Urinary bladder (tissue), 4 donors: ENCODE measurements at places on chromosomes 12 and 14.
A peak's percentile ranks its signal among the peaks of the same experiment; 100 is the strongest.

DNA sequence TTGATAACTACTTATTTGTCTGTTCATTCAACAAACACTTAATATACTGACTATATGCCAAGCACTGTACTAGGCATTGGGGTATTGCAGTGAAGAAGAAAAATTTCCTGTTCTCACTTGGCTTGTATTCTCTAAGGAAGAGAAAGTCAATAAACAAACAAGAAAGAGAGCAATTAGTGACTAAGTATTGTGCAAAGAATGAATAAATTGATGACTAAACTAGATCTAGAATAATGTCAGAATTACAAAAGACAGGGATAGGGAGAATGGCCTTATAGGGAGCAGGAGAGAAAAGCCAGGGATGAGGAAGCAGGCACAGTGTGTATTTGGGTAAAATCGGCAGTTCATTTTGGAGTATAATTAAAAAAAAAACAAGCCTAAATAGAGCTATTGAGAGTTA lies 4.2 kb upstream of the LIN7A start:
- DNase-seq = no peak

DNA sequence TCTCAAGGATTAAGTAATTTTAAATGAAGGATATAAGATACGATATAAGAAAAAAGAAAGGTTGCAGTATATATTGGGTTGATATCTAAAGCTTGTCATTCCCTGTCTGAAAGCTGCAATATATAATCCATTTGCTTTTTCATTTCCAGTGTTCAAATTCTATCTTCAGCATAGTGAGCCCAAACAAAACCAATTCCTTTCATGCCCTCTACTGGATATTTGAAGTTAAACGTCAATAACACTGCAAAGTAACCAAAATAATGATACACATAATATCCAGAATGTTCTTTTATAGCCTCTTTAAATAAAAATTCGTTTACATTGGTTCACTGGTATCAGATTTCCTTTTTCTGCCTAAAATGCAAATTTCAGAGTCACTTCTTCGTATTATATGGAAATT lies 64.5 kb upstream of the DAAM1 start:
- no peak for DNase-seq

GRCh38 chr14:98345161-98345560 lies 926.8 kb downstream of the BCL11B start:
- DNase-seq = no peak

GRCh38 chr12:62434494-62435302 lies 31.9 kb upstream of the MON2 start:
- no peak for DNase-seq

DNA sequence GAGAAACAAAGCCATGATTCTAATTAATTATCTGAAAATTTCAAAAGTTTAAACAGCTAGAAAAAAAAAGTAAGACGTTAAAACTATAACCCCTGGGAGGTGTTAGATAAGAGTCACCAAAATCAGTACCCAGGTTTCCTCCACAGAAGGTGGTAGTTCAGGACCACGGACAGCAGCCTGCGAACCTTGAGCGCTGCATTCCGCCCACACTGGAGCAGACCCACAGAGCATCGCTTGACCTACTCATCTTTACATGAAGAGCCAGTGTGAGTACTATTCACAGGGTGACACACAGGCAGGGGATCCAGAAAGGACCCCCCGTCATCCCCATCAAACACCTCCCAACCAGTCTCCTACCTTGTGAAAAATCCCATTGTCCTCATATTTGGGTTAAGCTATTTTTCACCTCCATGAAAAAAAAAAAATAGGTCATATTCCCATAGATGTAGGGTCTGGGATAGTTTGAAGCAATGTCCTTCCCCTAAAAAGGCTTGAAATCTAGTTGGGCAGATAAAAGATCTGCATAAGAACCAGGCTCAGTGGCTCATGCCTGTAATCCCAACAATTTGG lies 8.8 kb upstream of the CHGA start:
- DNase-seq = no peak

- DNase-seq = no peak
These were observed 592.2 kb downstream of the NRXN3 start for GRCh38 chr14:78762331-78762730.

DNA sequence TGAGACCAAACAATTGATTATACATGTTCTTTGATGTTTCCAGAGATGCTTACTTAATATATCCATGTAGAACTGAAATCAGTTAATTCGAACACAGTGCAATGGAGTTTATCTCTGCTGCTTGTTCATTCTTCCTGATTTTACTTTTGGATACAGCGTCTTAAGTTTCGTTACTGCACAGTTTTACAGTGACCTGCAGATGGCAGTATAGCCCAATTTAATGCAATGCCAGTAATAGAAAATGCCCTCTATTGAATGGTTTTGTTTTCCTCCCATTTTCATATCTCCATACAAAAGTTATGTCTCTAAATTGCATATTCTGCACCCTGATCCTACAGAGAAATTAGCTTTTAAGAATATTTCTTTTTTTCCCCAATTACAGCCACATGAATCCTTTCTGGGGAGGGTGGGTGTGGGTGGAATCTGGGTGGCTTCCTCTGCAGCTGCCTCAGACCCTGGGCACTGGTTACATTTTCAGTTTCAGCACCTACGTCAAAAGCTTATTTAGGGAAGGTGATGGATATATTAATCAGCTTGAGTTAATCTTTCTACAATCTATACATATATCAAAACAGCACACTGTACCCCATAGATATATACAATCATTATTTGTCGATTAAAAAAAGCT lies 101.1 kb upstream of the DCD start:
- DNase-seq = no peak

GRCh38 chr12:75982979-75983660 lies 48.5 kb downstream of the PHLDA1 start:
- no peak for DNase-seq

- no peak for DNase-seq
These were observed 87.9 kb upstream of the HSPB8 start for GRCh38 chr12:119090865-119091264.

DNA sequence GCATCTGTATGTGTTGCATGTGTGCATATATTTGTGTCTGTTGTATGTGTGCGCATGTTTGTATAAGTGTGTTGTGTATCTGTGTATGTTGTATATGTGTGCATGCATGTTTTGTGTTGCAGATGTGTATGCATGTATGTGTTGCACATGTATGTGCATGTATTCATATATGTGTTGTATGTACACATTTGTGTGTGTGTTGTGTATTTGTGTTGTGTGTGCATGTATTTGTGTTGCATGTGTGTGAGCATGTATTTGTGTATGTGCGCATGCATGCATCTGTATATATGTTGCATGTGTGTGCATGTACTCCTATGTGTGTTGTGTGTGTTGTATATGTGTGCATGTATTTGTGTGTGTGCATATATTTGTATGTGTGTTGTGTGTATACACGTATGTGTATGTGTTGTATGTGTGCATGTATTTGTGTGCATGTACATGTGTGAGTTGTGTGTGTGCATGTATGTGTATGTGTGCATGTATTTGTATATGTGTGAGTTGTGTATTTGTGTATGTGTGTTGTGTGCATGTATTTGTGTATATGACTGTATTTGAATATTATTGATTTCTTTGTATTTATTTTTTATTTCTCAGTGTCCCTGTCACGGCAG lies 16.8 kb downstream of the SLC8B1 start:
- no peak for DNase-seq

GRCh38 chr12:122891661-122892525 lies 4.0 kb downstream of the VPS37B start:
- DNase-seq = peak; percentile 58

DNA sequence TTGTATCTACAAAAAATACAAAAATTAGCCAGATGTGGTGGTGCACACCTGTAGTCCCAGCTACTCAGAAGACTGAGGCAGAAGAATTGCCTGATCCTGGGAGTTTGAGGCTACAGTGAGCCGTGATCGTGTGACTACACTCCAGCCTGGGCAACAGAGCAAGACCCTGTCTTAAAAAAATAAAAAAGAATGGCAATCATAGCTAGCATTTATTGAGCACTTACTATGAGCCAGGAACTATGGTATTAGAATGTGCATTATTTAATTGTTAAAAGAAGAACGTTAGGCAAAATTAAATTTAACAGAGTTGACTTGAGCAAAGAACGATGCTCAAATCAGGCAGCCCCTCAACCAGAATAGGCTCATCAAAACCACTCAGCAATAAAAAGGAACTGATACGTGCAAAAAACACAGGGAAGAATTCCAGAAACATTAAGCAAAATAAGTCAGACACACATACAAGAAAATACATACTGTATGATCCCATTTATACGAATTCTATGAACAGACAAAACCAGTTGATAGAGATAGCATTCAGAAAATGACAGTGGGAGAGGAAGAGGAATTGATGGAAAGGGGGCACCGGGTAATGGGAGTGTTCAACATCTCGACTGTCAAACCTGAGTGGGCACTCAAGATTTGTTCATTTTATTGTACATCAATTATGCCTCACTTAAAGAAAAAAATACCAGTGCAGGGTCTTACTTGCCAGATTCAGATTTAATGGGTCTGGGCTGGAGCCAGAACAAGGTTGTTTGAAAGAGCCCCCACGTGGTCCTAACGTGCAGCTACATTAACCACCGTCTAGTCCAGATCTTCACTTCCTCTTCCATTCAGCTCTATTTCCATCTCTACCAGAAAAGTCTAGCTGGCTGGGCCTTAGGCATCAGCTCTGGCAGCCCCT lies 8.0 kb downstream of the SCNN1A start:
- DNase-seq = no peak

DNA sequence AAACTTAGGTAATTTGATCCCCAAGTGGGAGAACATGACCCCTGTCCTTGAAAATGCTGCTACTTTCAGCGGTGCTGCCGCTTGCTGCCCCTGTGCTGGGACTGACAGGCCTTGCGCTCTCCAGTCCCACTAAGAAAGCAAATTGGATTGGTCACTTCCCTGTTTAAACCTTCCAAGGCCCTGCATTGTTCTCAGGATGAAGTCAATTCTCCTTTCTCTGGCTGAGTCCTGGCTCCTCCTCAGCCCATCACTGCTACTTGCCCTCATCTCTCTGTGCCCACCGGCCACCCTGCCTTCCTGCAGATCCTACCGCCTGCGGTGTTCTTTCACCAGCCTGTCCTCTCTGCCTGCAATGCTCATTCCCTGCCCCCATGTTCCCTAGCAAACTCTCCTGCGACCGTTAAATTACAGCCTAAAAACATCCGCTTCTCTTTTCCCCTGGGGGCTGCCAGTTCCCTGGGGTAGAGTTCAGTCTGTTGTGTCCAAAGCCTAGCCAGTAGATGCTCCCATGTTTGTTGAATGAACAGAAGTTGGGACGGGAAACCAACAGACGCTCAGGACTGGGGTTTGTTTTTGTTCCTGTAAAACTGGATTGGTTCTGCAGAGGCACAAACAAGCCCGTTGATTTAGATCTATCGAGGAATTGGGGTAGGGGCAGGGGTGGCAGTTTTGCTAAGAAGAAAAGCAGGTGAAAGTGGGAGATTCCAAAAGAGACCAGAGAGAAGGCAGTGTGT lies 127.3 kb upstream of the HIF1A start:
- no peak for DNase-seq

GRCh38 chr14:61379639-61380184 lies 58.3 kb downstream of the PRKCH start:
- DNase-seq = no peak

- no peak for DNase-seq
These were observed 37.5 kb upstream of the INF2 start for GRCh38 chr14:104651876-104652260.

DNA sequence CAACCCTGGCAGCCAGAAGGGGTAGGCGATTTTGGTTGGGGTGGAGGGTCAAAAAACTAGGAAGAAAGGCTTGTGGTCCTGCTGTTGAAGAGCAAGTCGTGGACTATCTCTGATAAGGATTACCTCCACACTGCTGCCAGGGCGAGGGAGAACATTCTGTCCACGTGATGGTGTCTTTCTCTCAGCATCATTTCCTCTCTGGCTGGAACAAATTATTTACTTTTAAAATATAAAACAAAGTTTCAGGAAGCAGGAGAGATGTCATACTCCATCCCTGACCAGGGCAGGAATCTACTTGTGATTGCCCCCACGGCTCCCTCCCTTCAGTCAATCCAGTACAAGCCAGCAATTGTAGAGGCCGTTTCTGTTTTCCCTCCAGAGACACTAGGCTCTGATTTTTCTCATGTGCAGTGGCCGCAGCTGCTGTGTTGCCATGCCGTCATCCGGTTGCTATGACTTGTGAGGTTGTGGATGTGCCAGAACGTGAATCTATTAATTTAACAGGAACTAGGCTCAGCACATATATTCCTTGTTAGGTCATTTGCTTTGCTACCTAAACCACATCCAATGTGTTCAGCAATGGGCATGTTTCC lies 61.5 kb upstream of the PTGR2 start:
- no peak for DNase-seq

DNA sequence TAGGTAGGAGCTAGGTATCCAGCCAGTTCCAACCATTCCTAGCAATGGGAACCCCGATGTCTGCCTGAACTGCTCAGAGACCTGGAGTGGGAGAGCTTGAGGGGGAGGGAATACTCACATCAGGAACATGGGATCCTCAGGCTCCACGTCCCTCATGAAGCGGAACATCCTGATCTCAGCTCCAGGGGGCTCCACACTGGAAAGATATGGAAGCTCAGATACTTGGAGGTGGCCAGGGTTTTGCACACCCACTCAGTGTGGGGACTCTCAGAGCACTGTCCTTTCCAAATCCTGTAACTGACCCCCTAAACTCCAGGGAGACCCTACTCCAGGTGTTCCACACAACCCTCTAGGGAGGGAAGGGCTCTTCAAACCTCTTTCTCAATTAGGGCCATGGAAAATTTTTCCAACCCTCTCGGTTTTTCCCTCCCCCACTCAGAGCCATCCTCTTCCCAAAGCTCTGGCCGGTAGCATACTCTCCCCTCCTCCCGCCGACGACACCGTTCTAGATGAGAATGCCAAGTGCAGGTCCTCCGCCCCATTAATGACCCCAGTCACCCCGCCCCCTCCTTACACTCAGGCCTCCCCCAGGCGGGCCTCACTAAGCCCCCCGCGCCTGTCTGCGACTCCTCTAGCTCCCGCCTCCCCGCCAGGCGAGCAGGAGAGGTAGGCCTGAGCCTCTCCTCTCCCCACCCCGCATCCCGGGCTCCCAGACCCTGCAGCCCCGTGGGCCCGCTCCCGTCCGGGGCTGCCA lies 597 bp downstream of the MLF2 start:
- no peak for DNase-seq

- DNase-seq = no peak
These were observed 78.0 kb downstream of the ATF7IP start for GRCh38 chr12:14443531-14443930.

- DNase-seq = no peak
These were observed 72.7 kb downstream of the WDR20 start for GRCh38 chr14:102212356-102212755.

- DNase-seq = no peak
These were observed 77.4 kb downstream of the DDX51 start for GRCh38 chr12:132066749-132067148.

- no peak for DNase-seq
These were observed 116.6 kb upstream of the MED13L start for GRCh38 chr12:116393859-116394650.

DNA sequence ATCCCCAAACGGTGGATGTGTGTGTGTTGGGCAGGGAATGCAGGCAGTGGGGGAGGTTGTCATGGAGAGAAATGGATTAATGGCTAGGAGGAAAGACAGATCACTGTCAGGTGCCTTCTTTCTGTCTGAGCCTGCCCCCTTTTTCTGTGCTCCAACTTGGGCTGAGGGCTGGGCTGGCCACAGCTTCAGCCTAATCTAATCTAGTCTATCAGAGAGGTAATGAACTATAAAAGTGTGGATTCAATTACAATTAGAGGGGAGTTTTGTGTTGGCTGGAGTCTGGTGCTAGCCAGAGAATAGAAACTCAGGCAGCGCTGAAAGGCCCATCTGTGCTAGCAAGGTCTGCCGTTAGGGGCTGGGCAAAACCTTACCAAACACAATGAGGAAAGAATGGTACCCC lies 41.2 kb downstream of the NEUROD4 start:
- DNase-seq = no peak

- DNase-seq = no peak
These were observed 178.6 kb downstream of the DPF3 start for GRCh38 chr14:72715215-72715849.
